Renal cortical epithelial cell (primary cell): ENCODE measurements at places on chromosomes 5 and 9.

DNA sequence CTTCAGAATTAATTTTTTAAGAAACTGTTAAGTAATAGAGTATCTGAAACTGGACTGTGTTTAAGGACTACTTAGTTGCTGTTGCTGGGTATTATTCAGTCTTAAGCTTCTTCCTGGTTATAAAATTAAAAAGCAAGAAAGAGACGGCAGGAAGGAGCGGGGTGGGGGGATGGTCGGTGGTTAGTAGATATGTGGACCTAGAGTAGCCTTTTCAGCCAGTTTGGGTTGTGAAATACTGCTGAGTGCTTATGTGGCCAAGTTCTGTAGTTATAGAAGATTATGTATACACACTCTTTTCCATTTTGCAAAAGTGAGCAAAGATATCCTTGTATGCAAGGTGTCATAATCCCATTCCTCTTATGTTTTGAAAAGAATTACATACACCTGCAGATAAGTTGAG, 28.5 kb downstream of the TRIO start:
- peak; percentile 47 for DNase-seq

- DNase-seq = no peak
Observed at GRCh38 chr9:5869315-5870019, 21.2 kb upstream of the MLANA start.

GRCh38 chr5:179321206-179321987, 23.9 kb downstream of the ADAMTS2 start:
- no peak for DNase-seq

DNA sequence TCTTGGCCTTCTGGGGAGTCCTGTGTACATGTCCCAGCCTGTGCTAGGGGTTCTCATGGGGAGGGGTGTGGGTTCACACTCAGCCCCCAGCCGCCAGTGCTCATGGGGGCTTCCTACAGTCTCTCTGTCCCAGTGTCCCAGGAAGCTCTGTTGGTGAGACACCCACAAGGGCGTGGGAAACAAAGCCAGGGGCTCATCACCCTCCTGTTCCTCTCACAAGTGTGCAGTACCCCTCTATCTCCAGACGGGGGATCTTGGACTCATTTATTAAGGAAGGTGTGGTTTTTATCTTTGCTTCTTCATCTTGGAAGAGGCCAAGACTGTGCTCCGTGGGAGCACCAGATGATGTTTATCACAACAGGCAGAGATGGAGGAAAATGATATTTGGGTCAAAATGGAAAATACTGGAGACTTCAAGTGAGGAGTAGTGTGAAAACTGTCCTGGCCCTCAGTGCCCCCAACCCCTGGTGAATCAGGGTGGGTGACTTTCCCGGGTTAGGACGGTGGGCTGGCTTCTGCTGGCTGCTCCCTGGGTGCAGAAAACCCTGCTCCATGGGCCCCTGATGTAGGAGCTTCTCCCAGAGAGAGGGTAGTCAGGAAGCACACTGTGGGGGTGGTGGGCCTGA, 15.2 kb downstream of the TMEM171 start:
- DNase-seq = no peak

GRCh38 chr5:101608322-101608721, 687.8 kb downstream of the SLCO4C1 start:
- no peak for DNase-seq

DNA sequence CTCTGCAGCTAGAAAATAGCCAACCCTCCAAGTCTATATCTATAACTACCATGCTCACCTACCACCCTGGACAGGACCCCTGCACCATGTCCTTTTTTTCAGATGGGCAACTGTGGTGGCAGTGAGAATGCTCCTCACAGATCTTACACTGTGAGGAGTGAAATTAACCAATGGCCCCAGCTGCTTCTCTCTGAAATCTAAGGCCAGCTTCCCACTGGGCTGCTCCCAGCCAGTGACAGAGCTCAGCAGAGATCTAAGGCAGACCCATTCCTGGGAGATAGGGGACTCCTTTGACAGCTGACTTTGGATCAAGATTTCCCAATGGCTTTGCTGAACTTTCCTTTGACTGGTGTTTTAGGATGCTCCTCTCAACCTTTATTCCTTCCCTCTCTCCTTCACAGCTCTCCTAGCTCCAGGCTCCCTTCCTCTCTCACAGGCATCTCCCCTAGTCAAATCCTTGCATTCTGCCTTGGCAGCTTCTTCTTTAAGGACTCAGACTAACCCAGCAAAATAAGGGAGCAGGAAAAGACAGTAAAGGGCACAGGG, 1.6 kb upstream of the ARAP3 start:
- DNase-seq = no peak

GRCh38 chr9:116499986-116500871, 186.9 kb upstream of the TRIM32 start:
- peak; percentile 93 for DNase-seq

GRCh38 chr5:74422671-74423070, 217.9 kb downstream of the ENC1 start:
- no peak for DNase-seq

DNA sequence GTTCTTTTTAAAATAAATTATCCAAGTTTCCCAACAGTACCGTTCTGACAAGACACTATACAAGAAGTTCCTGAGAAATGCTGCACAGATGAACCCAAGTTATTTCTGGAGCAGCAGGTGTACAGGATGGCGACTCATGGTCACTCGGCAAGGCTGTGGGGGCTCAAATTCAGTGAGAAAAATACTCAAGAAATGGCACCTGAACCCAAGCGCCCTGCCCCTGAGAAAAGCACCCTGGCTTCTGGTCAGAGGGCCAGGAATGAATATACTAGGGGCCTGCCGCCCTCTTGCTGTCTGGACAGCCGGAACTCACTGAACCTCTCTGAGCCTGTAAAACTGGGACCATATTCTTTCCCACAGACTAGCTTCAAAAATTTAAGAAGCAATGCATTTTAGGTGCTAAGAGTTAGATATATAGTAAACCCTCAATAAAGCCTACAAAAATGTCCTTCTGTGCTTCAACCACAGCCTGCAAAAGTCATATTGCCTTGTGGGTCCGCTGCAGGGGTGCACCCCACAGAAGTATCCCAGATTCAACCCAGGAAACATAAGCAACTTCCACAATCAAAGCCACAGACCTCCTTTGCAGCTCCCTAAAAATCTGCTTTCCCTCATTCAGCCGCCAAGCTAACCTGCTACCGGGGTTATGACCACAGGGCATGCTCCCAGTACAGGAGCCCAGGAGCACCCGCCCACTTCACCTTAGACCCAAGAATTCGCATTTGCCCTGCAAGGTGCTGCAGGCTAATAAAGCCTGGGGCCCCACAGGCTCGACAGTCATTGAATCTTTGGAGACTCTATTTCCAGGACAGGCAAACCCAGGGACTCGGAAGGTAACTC, 1.4 kb downstream of the RAPGEF1 start:
- DNase-seq = no peak

GRCh38 chr5:1294835-1295649, at the start of gene TERT:
Gene TERT, minus strand, starts transcription at chr5:1295068. Its CDS starts 79 bp downstream, at chr5:1294989.
- no peak for DNase-seq

DNA sequence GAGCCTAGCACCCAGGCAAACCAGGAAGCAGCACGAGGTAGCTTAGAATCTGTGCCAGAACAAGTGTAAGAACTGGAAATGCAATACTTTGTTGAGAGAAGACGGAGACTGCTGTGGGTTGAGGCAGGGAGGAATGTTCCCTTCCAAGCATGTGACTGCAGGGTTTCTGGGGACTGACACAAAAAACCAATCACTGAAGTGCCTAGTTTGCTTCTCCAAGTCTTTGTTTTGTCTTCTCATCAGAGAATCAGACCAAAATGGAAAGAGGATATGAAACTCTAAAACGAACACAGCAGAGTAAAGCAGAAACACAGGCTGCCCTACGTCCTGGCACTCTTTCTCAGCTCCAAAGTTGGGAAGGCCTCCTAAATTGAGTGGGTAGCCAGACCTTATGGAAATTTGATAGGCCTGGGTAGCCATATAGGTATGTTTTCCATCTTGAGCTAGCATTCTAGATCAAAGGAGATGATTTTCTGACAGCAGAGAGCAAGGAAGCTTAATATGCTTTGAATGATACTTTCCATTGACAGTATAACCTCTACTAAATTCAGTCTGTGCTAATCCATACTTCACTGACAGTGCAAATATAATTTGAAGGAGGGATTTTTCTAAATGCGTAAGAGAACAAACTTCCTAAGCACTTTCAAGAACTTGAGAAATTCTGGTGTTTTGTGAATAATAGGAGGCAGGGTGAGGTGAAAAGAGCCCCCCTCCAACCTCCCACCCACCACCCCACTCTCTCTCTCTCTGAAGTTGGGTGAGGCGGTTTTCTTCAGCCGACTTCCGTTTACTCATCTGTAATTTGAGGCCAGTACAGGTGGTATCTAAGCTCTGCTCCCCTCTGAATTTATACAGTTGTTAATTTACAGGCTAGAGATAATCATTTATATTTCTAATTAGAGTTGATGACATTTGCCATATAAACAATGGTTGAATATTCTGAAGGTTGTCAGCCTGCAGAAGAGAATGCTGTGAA, 5.5 kb downstream of the ADRB2 start:
- DNase-seq = no peak

DNA sequence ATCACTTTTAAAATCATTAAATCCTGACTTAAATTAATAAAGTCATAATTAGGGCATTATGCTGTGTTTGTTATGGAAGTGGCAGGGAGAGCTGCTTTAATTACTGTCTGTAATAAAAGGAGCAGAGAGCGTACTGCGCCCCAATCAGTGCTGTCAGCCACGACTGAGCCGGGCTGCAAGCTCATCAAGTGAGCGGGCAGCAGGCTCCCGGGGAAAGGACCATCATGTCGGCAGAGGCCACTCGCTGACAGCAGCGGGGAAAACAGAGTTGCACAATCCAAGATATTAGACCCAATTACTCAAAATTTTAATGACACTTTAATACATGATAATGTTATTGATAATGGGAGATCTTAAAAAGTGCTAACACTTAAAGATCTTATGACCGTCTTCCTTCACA, 181.6 kb downstream of the AP3B1 start:
- DNase-seq = no peak

DNA sequence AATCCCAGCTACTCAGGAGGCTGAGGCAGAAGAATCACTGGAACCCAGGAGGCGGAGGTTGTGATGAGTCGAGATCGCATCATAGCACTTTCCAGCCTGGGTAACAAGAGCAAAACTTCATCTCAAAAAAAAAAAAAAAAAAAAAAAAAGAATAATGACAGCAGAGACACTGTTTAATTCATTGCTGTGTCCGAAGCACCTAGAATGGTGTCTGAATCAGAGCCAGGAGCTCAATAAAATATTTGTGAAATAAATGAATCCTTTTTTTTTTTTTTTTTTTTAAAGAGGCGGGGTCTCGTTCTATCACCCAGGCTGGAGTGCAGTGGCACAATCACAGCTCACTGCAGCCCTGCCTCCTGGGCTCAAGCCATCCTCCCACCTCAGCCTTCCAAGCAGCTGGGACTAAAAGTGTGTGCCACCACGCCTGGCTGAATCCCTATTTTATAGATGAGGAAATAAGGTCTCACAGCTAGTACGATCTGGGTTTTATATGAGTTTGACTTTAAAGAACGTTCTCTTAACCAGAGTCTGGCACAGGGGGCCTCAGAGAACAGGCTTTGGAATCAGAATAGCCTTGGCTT, 47.8 kb downstream of the THOC3 start:
- no peak for DNase-seq

DNA sequence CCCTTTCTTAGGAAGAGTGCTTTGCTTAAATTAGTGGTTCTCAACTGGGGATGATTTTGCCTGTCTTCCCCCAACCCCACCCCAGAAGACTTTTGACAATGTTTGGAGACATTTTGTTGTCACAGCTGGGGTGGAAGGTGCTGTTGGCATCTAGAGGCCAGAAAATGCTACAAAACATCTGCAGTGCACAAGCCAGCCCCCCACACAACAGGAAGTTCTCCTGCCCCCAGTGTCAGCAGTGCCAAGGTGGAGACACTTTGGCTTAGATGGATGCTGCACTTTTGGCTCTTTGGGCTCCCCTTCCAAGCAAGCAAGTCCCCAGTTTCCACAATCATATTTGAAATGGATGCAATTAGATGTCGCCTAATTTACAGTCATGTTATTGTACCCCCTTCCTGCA, 2.7 kb downstream of the HEMGN start:
- DNase-seq = no peak

- peak; percentile 44 for DNase-seq
Observed at GRCh38 chr9:127523312-127523851, 72.1 kb downstream of the LRSAM1 start.

DNA sequence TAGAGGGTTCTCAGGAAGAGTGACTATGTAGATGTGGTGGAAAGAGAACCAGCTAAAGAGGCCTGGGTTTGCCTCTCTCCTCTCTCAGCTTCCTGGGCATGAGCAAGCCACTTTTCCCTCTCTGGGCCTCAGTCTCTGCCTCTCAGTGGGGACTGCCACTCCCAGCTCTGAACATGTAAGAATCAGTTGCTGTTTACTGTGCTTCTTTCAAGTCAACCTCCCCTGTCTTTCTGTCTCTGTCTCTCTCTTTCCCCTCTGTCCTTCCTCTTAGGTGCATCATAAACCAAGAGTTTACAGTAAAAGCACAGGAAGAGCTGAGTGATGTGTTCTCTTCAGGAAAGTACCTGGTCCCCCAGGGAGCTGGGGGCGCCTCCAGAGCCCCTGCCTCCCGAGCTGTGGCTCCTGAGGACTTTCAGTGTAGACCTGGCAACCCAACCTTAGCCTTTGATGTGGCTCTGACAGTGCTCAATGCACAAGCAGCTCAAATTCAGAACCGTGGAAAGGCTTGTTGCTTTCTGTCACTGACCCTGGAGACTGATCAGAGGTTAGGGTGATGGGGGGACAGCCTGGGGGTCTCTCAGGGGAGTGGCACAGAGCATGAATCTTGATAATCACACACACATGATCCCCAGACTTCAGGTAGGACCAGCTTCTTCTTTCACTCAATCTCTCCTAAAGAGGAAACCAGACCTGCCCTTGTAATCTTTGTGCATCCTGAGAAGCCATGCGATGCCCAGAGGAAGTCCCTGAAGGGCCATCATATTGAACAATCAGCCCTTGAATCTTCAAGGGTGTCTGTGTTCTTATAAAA, 59.4 kb upstream of the TNFSF8 start:
- no peak for DNase-seq

DNA sequence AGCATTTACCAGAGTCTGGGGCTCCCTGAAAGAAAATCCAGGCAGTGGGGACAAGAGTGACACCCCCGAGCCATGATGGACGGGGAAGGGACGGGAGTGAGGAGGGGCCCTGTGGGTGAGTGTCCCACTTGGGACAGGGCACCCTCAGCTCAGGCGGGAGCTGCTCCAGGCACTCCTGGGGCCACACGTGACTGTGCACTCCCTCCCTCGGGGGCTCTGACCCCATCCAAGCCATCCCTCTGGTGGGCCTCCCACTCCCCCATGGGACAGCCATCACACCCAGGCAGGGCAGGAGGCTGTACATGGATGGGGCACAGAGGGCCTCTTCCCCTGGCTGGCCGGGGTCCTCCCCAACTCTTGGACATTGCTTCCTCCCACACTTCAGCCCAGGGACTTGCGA, 3.0 kb upstream of the CARD9 start:
- no peak for DNase-seq

GRCh38 chr5:17169507-17169906, 47.9 kb upstream of the BASP1 start:
- DNase-seq = peak; percentile 23

DNA sequence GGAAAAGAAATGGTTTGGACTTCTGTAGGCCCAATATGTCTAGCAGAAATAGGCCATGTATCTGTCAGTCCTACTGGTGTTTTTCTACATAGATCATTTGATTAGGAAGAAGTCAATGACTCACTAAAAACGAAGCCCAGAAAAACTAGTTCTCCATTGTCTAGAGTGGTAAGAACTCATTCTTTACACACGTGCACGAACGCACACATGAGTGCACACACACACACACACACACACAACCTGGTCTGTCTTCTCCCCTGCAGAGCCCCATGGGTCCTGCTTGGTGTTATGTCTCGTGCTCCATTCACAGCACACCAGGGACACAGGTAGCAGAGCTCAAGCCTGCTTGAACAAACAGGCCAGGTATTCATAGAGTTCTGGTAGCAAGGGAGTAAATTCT, 14.9 kb upstream of the FCN1 start:
- DNase-seq = no peak

GRCh38 chr9:6409811-6410210, 3.2 kb upstream of the UHRF2 start:
- no peak for DNase-seq
